ENCODE measurements at places on chromosomes 2 and 18.

- no peak for DNase-seq
Observed at GRCh38 chr2:101714118-101714517, 16.6 kb downstream of the MAP4K4 start.

GRCh38 chr2:37563375-37564015 lies 107.9 kb downstream of the CDC42EP3 start:
- DNase-seq = no peak

DNA sequence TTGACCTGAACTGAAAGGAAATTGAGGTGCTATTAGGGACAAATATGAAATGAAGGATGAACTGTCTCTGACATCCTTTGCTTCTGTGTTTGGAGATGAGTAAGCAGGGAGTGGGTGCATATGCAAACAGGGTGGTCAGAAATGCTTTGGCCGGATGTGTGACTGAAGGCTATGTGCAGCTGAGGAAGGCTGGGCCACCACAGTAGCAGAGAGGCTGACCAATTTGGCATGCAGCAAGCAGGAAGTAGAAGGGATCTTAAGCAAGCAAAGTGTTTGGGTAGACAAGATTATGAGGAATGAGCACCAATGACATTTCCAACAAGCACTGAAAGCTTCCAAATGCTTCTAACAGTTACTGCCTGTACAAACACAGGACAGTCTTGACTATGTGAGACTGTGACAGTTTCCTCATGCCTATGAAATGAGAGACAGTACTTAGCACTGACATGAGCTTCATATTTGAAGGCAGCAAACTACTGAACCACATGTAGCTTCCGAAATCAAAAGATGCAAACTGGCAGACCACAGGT lies 3.3 kb upstream of the ACTR3 start:
- DNase-seq = peak; percentile 68

DNA sequence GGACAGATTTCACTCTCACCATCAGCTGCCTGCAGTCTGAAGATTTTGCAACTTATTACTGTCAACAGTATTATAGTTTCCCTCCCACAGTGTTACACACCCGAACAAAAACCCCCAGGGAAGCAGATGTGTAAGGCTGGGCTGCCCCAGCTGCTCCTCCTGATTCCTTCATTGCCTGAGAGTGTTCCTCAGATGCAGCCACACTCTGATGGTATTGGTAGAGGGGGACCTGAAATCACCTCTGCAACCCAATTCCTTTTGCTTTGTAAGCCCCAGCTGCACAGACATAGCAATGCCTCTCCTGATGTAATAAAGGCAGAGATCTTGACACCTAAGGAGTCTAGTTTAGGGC lies 1529.8 kb downstream of the RPIA start:
- DNase-seq = no peak

DNA sequence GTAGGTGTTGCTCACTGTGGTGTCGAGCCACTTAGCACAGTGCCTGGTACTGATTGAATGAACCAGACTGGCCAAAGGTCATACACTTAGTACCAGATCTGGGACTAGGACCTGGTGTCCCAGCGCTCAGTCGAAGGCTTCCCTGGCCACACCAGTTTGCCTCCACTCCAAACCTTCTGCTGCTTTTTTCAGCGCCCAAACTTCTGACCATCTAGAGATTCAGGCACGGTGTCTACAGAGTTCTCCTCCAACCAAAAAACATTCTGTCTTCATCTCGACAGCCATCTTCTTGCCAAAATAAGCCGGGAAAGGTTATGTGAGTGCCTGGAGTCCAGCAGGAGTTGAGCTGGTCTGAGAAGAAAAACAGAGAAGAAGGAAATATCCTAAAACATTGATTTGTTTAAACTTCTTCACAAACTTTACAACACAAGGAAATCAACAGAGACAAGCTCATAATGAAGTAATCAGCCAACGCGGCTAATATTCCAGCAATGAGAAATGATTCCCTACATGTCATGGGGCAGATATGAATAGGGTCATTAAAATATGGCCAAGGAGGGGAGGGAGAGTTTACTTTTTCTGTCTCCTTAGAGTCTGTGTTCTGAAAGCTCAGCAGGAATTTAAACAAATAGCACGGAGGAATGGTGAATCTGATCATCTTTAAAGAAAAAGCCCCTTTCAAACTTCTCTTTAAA lies 2.3 kb upstream of the GLI2 start:
- no peak for DNase-seq

GRCh38 chr18:6370410-6370809 lies 44.3 kb downstream of the L3MBTL4 start:
- DNase-seq = no peak

- DNase-seq = no peak
Observed at GRCh38 chr2:39107156-39107555, 13.7 kb downstream of the SOS1 start.

DNA sequence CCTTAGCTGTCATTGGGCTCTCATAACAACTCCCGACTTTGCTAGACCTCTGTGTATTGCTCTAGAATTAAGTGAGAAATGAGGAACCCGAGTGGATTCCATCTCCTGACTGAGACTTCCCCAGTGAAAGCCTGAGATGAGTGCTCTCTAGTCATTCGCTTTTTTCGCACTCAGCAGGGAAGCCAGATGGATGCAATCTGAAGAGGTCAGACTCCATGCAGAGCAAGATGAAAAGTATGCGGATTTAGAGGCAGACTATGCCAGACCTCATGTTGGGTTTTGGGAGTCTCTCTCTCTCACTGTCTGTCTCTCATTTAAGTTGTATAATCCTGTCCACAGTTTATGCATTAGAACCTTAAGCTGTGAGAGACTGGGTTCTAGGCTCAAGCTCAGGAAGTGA lies 88.6 kb downstream of the SLC5A7 start:
- DNase-seq = no peak

- no peak for DNase-seq
Observed at GRCh38 chr18:74819433-74820059, 221.9 kb downstream of the ZNF407 start.

DNA sequence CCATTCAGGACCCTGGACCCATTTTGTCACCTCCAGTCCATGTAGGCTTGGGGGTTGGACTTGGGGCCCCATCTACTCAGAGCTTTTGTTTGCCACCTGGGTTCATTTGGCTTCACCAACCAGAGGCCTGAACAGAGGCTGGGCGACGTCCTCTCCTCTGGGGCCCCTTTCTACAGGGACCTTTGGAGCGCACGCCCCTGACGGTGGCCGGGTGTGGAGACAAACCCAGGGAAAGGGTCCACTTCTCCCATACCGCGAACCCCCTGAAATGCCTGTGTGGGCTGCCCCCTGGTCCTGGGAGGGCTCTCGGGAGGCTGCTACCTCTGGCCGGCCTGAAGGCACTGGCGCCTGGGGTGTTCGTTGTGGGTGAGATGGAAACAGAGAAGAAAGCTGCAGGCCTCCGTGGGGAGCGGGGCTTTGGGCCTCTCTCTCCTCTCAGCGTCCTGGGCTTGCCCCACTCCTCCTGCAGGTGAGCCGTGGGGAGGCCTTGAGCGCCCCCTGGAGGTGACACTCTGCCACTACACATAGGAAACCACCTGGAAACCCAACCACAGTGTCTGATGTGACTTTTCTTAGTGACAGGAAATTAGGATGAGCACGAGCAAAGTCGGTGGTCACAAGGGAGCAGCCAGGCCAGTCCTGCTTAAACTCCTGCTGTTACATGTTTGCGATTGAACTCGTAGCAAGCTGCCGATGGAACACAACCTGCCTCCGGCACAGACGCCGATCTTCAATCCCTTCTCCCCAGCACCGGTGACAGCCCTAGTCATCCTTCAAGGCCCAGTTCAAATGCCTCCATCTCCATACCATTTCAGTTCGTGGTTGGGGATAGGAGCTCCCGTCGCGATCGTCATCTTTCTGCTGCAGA lies 12.0 kb upstream of the NTSR2 start:
- no peak for DNase-seq

- no peak for DNase-seq
Observed at GRCh38 chr2:34031097-34031496, 432.0 kb upstream of the FAM98A start.

DNA sequence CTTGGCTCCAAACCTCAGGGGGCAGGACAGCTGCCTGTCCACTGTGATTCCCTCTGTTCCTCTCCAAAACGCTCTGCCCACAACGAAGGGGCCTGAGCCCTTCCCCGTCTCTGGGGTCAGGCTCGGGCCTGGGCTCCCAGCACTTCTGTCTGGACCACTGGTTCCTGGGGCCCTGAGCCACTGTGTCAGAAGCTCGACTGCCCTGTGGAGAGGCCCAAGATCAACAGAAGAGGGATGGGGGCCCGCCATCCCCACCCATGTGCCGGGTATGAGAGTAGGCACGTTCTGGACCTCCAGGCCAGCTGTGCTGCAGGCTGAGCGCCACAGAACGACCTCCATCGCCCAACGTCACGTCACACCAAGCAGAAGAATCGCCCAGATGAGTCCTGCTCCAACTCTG lies 119.9 kb upstream of the HS6ST1 start:
- no peak for DNase-seq

GRCh38 chr2:238242731-238243495 lies 3.1 kb upstream of the HES6 start:
- no peak for DNase-seq

GRCh38 chr2:235768606-235769005 lies 274.8 kb downstream of the AGAP1 start:
- DNase-seq = no peak

- DNase-seq = no peak
Observed at GRCh38 chr2:43443282-43443681, 152.6 kb downstream of the THADA start.

GRCh38 chr2:221397187-221397586 lies 174.9 kb downstream of the EPHA4 start:
- DNase-seq = no peak

- no peak for DNase-seq
Observed at GRCh38 chr2:122391726-122392125, 636.3 kb downstream of the TSN start.

- DNase-seq = no peak
Observed at GRCh38 chr2:196891136-196891535, 35.4 kb downstream of the PGAP1 start.

DNA sequence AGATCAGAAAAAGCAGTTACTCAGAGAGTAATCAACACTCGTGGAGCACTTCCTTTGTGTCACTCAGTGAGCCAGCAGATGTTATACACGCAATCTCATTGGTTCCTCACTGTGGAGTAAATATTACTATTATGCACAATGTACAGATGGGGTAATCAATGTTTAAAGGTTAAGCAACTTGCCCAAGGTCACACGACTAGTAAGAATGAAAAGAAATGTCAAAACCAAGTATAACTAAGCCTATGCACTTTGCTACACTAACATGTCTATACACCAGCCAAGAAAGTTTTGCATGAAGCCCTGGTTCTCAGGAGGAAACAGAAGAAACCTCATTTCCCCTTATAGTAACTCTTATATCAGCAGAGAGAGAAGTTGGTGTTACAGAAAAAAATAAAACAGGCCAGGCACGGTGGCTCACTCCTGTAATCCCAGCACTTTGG lies 5.4 kb downstream of the METTL21A start:
- DNase-seq = no peak

DNA sequence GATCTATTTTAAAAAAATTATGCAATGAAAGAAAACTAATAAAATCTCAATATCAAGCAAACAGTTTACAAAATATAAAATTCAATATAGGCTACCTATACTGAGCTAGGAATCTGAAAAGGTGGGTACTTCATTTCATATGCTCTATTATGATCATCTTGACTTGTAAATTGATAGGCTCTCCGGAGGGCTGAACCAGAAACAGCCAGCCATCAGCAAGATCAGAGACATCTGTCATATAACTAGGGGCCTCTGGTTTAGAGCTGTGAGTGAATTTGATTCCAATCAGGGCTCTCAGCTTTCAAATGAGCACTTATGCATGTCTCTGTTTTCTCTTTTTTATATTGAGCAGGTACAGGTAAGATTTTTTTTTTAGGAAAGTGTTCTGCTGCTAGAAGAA lies 114.2 kb downstream of the SPHKAP start:
- DNase-seq = no peak

DNA sequence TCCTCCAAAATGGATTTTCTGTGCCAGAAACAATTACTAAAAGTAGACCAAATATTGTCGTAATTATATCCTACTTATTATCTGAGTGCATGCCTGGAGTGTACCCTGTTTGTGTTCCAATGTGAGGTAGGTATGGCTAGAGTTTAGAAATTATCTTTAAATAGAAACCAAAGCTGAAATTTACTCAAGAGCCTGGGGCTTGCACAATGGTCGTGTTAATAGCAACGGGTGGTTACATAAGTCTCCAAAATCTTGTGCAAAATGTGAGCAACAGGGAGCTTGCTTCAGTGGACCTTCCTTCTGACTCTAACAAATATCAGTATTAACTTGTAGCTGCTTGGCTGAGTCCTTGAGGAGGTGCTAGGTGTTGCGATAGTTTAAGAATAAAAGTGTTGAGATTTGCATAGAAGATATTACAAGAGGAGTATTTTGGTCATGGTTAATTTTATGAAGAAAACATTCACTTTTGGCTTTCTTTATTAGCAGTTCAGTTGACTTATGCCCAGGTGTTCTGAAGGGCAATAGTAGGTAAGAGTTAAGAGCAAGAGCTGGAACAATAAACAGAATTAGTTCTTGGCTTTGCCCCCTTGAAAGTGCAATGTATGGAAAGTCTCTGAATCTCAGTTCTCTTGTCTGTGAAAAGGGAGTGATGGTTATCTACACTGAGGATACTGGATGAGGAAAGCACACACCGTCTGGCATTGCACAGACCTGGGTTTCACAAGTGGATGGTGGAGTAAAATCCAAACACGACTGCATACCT lies 4.6 kb downstream of the CXCR4 start:
- no peak for DNase-seq

DNA sequence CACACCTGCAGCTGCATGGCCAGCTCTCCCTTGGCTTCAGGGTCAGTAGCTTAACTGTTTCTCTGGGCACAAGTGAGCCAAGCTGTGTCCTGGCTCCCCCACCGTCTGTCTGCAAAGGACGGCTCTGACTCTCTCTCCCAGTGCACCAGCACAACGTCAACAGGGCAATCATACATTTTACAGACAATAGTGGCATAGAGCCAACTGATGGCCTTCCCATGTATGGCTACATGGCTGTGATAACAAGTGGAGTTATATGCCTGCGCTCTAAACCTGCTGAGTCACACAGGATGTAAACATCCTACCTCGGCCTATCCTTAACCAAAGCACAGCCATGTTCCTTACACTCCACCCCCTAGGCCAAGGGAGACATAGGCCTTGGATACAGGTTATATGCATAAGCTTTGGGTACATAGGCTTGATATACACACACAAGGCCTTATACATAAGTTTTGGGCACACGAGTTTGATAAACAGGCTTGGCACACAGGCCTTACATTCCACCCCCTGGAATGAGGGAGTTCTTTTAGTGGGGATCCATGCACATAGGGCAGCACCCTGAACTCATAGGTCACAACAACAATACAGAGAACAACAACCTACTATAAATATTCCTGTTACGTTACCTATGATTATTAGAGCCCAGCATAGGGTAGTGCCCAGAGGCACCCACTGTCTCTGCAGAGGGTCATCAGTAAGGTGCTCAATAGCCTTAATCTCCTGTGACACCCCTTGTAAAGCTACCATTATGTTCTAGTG lies 17.7 kb downstream of the PHOSPHO2 start:
- DNase-seq = no peak

All from bone marrow (tissue), 2 donors.